ENCODE measurements at places on chromosomes 3 and 15.

GRCh38 chr15:86229306-86229705, 149.6 kb downstream of the AGBL1 start:
- DNase-seq, result no peak

GRCh38 chr15:50145451-50145872, 26.4 kb upstream of the ATP8B4 start:
- DNase-seq, result no peak

DNA sequence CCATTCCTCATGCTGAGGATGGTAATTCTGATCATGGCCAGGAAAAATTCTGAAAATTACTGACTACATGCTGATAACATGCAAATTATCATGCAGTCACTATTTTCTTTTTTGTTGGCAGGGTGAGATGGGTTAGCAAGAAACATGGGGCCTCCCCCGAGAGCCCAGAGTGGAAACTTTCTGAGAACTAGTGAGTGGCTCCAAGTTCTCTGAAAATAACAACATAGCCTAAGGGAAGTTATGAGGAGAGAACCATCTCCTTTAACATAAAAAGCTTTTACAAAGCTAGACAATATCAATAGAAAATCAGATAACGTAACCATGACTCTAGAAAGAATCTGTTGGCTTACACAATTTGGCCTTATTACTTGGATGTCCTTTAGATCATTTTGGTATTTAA, 254.2 kb downstream of the PLOD2 start:
- no peak for DNase-seq

GRCh38 chr3:108477511-108478147, 32.8 kb downstream of the MYH15 start:
- peak; percentile 32 for DNase-seq

GRCh38 chr3:124137216-124137615, 145.3 kb upstream of the ROPN1 start:
- DNase-seq, result no peak

DNA sequence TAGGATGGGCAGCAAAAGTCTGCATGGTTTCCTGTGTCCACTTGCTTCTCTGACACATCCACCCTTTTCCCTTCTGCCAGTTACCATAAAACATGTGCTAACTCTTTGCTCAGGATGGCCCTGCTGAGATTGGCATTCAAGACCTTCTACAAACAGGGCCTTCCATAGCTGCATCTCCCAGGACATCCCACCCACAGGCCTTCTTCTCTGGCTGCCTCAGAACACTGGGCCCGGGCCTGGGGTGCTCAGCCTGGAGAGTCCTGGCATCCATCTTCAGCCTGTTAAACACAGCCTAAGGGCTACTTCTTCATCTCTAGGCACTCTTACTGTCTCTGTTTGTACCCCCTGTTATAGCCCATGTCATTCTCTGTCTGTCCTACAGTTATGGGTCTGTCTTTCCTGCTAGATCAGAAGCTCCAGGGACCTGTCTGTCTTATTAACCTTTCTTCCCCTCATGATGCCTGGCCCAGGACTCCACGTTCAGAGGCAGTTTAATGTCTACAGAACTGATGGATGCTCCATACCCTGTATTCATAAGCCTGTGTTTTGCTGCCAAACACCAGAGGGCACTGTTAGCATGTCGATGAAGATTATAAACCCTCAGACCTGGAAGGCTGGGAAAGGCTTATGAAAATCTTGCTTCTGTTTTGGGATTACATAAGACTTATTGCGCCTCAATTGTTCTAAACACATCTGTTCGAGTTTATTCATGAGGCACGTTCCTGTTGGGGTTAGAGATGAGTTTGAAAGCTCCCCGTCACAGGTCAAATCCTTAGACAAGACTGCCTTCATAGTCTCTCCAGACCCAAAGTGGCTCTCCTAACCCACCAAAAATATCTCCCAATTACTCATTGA, 16.5 kb downstream of the SEMA3G start:
- no peak for DNase-seq

DNA sequence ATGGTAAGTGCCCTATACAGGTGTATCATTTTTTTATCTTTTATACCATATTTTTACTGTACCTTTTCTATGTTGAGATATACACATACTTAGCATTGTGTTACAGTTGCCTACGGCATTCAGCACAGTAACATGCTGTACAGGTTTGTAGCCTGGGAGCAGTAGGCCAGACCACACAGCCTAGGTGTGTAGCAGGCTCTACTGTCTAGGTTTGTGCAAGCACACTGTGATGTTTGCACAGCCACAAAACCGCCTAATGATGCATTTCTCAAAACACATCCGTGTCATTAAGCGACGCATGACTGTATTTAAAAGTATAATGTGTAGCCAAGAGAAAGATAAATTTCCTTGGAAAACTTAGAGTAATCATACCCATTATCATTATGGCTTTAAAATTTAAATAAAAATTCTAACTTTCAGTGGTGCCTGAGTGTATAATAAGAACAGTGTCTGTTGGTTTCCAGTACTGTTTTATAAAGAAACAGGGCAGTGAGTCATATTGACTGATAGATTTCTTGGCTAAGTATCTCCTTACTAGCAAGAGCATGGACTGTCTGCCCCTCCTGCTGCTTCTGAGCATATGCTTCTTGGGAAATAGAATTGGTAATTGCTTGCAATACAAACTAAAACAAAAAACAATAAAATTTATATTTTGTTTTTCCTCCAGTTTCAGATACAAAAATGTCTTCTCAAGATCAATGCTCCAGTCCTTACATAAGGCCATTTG, 18.3 kb downstream of the CALML4 start:
- no peak for DNase-seq

DNA sequence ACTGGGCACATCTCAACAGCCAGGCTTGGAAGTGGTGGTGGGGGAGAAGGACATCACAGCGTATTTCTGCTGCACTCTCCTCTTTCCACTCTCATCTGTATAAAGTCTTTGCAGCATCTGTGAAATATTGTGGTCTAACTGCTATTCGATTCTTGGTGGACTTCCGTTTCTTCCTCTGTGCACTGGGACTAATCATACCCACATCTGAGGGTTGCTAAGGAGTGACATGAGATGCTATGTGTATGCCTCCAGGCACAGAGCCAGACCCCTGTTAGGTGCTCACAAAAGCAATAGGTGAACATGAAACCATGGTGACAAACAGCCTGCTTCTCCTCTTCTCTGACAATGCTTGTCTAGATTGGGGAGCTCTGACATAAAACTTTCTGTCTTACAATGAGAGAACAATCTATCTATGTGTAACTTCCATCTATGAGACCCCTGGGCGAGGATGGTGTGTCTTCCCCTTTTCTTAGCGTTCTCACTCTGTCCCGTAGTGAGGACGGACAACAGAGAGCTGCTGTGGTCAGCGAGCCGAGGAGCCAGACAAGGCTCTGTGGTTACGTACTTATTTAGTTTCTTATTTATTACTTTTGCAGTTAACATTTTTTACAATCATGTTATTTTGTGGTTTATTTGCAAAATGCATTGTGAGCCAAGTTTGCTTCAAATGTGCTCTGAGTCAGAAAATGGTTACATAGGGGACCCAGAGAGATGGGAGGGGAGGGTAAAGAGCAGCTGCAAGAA, 196.7 kb upstream of the TPRG1 start:
- DNase-seq, result no peak

DNA sequence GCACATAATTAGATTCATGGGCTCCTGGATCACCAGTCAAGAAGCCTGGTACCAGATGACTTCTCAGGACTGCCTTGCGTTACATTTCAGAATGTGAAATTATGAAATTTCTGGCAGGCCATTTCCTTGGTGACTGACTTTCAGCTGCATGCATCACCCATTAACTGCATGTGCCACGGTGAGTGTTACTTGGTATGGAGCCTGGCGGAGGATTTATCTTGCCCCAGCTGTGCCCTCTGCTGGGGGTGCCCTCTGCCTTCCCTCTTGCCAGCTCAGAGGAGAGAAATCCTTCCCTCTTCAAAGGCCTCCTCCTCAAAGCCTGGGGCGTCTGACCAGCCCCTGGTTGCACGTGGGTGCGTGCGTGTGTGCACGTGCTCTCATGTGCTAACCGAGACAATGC, 57.7 kb upstream of the CTSH start:
- DNase-seq, result no peak

GRCh38 chr3:177358091-177358976, 161.1 kb upstream of the TBL1XR1 start:
- no peak for DNase-seq

- no peak for DNase-seq
Observed at GRCh38 chr3:127887321-127887720, 27.7 kb upstream of the KBTBD12 start.

GRCh38 chr15:90200534-90201129, 498 bp upstream of the SEMA4B start:
- no peak for DNase-seq

GRCh38 chr3:49519916-49520385, 34.3 kb upstream of the BSN start:
- DNase-seq, result no peak

DNA sequence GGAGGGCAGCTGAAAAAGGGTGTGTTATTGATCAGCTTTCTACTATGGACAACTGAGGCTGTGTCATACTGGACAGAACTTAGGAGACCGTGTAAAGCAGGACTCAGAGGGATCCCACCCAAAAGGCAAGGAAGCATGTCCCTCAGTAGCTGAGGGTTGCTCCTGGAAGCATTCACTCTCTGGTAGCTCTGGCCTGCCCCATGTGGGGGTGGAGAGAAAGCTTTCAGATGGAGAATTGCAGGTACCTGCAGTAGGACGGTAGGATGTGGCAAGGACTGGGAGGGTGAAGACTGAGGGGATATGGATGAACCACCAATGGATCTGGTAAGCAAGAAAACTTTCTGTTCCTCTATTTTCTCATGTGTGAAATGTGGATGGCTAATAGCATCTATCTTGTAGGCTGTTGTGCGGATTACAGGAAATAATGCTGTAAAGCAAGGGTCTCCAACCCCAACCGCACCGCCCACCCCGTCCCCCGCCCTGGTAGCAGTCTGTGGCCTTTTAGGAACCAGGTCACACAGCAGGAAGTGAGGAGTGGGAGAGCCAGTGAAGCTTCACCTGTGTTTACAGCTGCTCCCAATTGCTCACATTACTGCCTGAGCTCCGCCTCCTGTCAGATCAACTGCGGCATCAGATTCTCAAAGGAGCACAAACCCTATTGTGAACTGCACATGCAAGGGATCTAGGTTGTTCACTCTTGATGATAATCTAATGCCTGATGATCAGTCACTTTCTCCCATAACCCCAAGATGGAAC, 157.7 kb upstream of the PROK2 start:
- no peak for DNase-seq

DNA sequence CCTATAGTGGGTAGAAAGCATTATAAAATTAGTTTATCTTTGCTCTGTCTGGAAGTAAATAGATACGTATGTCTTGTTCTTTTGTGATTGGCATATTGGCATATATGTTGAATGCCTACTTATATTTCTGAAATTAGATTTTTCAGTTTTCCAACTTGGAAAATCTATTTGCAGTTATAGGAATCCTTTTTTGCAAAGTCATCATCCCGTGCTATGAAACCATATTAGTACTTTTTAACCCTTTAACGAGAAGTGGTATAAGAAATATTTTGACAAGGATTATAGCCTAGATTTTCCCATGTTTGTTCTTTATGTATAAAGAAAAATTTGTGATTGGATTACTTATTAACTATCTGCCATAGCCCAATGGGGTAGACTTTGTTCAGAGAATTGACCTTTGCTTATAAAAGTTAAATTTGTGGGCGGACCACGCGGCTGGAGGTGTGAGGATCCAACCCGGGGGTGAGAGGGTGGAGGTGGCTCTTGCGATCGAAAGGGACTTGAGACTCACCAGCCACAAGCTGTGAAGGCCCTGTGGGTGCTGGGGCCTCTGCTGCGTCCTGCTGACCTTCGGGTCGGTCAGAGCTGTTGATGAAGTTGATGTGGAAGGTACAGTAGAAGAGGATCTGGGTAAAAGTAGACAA, 5.9 kb downstream of the LRRC28 start:
- no peak for DNase-seq

DNA sequence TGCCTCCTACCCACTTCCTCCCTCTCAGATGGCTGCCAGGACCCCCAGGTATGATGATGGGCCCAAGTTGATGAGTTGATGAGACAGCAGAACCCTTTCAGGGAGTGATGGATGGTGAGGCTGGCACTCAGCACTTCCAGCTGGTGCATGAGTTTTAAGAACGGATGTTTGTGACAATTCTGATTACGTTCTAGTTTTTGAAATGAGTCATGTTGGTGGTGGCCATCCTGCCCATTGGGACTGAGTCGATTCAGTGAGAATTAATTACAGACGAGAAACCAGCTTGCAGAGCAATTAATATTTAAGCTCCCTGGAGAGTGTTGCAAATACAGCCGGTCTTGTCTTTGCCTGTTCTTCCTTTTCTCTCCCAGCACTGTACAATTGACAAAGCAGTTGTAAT, 56.9 kb upstream of the NR2C2 start:
- no peak for DNase-seq

GRCh38 chr3:51715977-51716294, 9.1 kb downstream of the GRM2 start:
- DNase-seq, result no peak

GRCh38 chr3:183443395-183444385, 15.3 kb upstream of the MCF2L2 start:
- DNase-seq, result no peak

GRCh38 chr3:20056725-20057611, 16.7 kb downstream of the KAT2B start:
- DNase-seq, result no peak
